ENCODE measurements at places on chromosomes 5 and 9.

DNA sequence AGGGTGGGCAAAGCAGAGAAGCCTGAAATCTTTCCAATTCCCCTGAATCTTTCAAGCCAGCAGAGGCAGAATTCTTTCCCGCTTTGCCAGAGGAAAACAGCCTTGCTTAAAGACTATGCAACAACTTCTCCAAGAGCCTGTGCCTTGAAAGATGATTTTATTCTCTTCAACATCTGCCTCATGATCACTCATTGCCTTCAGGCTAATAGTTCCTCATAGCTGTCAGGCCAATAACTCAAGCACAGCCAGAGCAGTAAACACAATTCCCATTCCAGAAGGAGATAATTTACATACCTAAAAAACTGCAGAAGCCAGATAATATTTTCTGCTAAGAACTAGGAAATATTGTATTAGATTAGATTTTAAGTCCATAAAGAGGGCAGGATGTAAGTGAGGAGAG is 92.3 kb upstream of the PUM3 start:
- no peak for DNase-seq

DNA sequence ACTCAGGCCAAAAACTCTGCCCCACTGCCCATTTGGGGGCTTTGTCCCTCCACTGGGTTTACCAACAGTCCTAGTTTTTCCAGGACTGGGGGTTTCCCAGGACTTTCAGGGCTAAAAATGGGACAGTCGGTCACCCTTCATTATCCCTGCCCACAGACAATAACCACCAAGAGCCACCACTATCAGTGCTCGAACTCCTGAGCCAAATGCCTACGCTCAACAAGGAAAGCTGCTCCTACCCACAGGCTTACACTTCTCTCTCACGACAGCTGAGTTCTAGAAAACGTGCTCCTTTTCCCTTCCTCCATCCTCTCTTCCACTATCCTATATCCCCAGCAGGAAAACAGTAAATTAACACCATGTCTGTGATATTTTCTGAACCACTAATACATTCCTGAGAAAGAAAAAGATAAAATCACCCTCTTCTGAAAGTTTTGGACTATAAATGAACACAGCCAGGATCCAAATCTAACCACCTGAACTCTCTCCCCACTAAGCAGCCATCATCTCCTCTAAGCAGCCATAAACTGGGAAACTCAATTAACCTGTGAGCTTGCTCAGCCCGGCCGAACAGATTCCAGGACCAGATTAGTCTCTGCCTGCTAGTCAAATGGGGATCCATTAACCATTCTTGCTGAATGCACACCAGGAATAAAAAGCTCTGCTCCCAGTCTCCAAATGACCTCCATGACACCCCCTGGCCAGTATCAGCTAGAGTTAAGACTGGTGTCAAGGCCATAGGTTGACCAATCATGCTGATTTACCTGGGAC is 41.8 kb downstream of the KLHL3 start:
- DNase-seq: no peak

DNA sequence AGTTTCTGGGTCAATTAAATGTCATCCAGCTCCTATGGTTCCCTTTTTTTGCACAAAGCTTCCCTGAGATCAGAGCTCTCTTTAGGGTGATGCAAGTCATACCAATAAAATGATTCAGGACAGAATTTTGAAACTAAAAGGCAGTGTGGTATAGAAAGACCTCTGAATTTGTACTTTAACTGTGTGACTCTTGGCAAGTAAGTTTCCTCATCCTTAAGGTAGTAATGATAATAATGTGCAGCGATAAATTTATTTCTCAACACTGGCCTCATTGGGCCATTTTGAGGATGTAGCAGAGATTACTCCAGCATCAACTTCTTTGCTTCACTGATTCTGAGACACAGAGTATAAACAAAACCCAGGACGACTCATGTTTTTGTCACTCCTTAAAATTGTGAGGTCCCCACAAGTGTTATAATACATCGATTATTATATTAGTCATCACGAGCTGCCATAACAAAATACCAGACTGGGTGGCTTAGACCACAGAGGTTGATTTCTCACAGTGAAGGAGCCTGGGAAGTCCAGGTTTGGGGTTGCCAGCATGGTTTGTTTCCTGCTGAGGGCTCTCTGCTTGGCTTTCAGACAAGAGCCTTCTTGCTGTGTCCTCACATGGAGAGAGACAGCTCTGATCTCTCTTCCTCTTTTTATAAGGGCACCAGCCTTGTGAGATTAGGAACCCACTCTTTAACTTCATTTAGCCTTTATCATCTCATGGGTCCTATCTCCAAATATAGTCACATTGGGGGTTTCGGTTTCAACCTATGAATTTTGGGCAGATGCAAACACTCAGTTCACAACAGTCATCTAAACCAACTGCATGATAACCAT is 293.0 kb downstream of the ZNF608 start:
- DNase-seq: peak; percentile 5

- no peak for DNase-seq
These were observed 1.4 kb downstream of the SNX18 start for GRCh38 chr5:54518818-54519508.

GRCh38 chr5:41199660-41200059 is 13.7 kb downstream of the C6 start:
- DNase-seq: no peak

- peak; percentile 36 for DNase-seq
These were observed 23.8 kb upstream of the PHF19 start for GRCh38 chr9:120900824-120901223.

- no peak for DNase-seq
These were observed 10.3 kb downstream of the GDF9 start for GRCh38 chr5:132856011-132856410.

DNA sequence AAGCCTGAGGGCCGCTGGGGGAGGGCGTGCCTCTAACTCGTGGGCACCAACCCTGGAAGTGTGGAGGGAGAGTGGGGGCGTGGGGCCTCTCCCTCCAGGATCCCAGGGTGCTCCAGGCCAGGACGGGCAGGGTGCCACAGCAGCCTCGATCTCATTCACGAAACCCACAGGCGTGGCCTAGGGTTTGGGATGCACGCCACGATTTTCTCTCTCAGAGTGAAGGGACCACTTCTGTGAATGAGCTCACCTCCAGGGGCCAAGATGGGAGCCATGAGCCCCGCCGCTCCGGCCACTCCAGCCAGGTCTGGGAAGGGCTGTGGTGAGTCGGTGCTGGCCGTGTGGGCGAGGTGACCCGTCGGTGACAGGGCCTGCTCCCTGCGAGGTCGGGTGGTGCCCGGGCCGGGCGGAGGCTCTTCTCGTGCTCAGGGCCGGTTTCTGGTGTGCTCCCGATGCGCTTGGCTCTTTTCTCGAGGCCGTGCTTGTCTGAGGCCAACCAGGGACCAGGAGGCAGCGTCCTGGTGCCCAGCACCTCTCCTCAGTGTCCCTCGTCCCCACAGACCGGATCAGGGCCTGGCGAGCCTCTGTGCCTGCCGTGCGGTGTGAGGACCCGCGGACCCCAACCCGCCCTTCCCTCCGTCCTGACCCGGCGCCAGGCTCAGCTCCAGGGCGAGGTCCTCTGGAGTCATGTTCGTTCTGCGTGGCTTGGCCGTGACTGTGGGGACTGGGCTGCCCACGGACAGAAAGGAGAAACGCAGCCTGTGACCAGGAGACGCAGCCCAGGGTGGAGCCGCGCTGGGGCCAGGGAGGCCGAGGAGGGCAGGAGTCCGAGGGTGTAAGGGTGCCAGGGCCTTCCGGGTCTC is 31.0 kb downstream of the TPPP start:
- no peak for DNase-seq

DNA sequence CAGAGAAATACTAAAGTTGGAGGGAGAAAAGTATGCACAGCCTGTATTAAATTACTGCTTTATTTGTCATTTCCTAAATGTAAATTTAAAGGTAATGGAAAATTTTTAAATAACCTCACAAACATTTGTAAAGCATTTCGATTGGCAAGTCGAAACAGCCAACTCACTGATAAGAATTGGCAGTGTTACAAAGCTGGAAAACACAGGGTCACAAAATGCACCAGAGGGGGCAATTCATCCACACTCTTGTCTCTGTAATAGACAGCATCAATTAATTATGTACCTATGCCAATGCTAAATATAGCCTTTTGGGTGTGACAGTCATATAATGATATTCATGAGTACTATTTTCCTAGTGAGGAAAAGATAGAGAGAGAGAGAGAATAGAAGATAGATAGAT is 140.6 kb upstream of the PRLR start:
- no peak for DNase-seq

DNA sequence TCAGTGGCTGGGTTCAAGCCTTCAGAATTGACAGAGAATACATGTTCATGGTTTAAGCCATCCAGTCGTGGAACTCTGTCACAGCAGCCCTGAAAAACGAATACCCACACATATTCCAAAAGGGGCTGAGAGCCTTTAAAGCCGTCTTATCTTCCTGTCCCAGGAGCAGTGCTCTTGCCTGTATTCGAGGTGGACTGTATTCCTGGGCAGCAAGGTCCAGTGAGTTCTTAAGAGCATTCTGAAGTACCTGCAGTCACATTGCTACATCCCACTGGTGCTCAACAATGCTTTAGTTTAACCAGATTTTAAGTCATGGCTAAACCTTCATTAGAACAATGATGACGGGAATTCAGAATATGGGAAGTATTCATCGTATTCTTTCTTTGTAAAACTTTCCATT is 380.7 kb upstream of the KLF4 start:
- DNase-seq: no peak

- no peak for DNase-seq
These were observed 50.2 kb downstream of the PDCD1LG2 start for GRCh38 chr9:5560443-5561100.

DNA sequence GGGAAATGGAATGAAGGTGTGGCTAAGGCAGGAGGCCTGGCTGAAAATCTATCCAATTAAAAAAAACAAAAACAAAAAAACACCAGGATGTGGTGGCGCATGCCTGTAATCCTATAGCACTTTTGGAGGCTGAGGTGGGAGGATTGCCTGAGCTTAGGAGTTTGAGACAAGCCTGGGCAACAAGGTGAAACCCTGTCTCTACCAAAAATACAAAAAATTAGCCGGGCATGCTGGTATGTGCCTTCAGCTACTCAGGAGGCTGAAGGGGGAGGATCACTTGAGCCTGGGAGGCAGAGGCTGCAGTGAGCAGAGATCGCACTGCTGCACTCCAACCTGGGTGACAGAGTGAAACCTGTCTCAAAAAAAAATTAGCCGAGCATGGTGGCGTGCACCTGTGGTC is 21.1 kb downstream of the GRHPR start:
- no peak for DNase-seq

DNA sequence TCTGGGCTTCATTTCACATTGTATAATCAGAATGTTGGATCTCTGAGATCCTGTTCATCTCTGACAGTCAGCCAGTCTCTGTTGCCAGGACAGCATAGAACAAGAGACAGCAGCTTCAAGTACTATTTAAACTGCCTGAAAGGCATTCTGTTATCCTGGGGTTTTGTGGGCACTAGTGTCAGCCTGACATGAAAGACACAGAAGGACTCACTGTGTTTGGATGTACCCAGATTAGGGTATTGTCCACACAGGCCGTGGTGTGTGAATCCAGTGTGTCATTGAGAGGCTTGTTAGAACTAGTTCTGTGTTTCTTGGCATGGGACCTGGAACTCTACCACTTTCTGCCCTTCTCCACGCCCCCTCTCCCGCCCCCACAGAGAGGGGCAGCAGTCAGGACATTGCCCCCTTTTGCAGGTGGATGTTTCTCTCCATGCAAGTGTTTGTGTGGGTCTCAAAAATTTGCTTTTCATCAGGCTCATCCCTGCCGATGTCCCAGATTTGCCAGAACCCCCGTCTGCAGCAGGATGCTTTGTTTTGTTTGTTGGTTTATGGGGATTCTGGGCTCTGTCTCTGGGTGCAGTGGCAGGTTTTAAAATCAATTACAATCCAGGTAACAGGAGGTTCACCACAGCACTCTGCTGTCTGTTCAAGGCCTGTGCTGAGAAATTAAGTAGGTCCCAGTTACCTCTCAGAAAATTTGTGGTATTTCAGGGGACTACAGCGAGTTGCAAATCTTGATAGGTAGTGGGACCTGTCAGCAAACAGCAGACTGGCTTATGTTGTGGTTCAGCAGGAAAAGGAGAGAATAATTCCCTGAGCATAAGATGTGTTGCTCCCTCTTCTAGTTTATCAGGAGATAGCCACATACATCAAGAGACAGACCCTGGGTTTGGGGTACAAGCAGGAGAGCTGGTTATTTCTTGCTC is 144.6 kb downstream of the DOCK2 start:
- no peak for DNase-seq

DNA sequence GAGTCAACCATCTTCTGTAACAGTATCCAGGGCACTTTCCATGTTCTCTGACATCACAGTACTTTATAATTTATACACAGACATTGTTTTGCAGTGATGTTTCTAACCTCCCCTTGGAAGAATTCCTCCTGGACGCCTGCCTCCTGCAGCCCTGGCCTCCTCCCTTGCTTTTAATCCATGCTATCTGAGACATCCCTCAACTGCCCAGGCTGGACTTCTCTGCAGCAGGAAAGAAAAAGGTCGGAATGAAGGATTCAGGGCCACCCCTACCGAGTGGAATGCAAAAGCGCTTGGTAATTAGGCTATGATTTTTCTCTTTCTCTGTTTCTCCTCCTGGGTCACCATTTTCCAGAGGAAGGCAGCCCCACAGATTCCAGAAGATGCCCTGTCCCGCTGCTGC is 47.0 kb upstream of the SHC3 start:
- DNase-seq: no peak

GRCh38 chr5:114249823-114250222 is 112.0 kb upstream of the KCNN2 start:
- DNase-seq: no peak

DNA sequence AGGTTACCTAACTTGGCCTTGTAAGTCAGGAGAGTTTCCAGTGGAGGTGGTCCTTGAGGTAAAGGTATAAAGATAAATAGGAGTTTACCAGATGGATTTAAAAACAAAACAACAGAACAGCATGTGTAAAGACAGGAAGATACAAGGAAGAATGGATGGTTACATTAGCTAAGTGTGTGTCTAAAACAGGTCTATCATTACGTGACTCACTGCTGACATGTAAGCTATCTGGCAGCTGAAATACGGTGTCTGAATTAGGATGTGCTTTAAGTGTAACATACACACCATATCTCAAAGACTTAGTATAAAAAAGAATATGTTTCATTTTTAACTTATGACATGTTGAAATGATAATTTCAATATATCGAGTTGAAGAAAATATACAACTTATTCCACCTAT is 405.1 kb upstream of the ADAMTSL1 start:
- no peak for DNase-seq

DNA sequence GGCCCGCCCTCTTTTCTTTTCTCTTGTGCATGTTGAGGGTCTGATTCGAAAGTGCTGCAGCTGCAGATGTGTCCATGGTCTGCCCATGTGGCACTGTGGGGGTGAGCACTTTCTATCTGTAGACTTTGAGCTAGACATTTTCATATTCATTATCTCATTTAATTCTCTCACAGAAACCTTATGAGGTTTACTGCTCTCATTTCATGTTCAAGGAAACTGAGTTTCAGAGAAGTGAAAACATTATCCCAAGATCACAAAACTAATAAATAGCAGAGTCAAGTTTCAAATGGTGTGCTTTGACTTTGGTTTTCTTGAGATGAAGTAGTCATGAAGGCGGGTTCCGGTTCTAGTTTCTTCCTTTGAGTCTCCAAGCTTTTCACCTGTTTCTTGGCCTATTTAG is 536.5 kb upstream of the ZNF462 start:
- DNase-seq: no peak

Data from stimulated activated naive CD8-positive, alpha-beta T cell treated with anti-CD3 and anti-CD28 coated beads, Interleukin-15, Interleukin-2, amounts not matched to agents 100 U/mL and 50 U/mL, for 24 hours (primary cell).